AG04449 (cell line): ENCODE measurements at places on chromosomes 4 and X.

GRCh38 chrX:118807151-118808017, 16.2 kb upstream of the ZCCHC12 start:
- DNase-seq: no peak

DNA sequence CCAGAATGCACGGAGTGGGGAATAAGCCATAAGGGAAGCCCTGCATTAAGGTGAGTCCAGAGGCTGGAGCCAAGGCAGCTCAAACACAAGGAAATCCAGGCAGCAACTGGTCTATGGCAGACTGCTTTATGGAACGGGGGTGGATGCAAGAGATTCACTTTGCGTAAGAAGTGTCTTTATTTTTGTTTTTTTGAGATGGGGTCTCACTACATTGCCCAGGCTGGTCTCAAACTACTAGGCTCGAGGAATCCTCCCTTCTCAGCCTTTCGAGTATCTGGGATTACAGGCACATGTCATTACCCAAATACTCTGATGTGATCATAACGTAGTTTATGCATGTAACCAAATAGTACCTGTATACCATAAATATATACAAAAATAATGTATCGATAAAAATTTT, 199.5 kb downstream of the MAML3 start:
- no peak for DNase-seq

DNA sequence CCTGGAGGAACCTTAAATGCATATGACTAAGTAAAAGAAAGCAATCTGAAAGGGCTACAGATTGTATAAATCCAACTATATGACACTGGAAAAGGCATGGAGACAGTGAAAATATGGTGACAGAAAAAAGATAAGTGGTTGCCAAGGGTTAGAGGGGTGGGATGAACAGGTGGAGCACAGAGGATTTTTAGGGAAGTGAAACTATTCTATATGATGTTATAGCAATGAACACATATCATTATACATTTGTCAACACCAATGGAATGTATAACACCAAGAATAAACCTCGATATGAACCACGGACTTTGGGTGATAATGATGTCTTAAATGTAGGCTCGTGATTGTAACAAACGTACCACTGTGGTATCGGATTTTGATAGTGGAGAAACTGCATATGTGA, 40.7 kb downstream of the NPY5R start:
- no peak for DNase-seq

- no peak for DNase-seq
Observed at GRCh38 chr4:162661913-162662312, 498.1 kb upstream of the FSTL5 start.

DNA sequence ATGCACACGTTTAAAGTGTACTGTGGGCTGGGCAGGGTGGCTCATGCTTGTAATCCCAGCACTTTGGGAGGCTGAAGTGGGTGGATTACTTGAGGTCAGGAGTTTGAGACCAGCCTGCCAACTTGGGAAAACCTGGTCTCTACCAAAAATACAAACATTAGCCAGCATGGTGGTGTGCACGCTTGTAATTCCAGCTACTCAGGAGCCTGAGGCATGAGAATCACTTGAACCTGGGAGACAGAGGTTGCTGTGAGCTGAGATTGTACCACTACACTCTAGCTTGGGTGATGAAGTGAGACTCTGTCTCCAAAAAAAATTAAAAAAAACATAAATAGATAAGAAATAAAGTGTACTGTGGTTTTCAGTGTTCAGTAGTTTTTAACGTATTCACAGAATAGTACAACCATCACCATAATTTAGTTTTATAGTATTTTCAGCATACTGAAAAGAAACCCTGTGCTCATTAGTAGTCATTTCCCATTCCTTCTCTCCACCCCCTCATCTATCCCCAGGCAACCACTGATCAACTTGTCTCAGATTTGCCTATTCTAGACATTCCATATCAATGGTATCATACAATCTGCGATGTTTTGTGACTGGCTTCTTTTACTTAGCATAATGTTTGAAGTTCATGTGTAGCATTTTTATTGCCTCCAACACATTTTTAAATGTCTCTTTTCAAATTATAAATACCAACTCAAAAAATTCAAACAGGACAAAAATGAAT, 19.1 kb downstream of the SLAIN2 start:
- DNase-seq: peak; percentile 56

GRCh38 chr4:26161030-26161824, 159.6 kb upstream of the RBPJ start:
- no peak for DNase-seq
